Cardiac septum (tissue), 1 donor: ENCODE measurements at places on chromosomes 1 and 21.

GRCh38 chr1:27327964-27328363 is 6.0 kb downstream of the TMEM222 start:
- no peak for DNase-seq

GRCh38 chr1:244963231-244963826 is 99.0 kb upstream of the HNRNPU start:
- DNase-seq = no peak

GRCh38 chr21:45887788-45888187 is 93.8 kb upstream of the COL6A1 start:
- no peak for DNase-seq

GRCh38 chr1:42946120-42946898 is 12.4 kb downstream of the SLC2A1 start:
- no peak for DNase-seq
